ENCODE measurements at places on chromosomes 3 and 15.

- no peak for DNase-seq
Measured at GRCh38 chr3:4067893-4068292, 235.3 kb upstream of the SETMAR start.

GRCh38 chr3:141901914-141902313, 25.5 kb downstream of the ATP1B3 start:
- DNase-seq = no peak

- DNase-seq = no peak
Measured at GRCh38 chr15:67406257-67406861, 114.6 kb upstream of the C15orf61 start.

DNA sequence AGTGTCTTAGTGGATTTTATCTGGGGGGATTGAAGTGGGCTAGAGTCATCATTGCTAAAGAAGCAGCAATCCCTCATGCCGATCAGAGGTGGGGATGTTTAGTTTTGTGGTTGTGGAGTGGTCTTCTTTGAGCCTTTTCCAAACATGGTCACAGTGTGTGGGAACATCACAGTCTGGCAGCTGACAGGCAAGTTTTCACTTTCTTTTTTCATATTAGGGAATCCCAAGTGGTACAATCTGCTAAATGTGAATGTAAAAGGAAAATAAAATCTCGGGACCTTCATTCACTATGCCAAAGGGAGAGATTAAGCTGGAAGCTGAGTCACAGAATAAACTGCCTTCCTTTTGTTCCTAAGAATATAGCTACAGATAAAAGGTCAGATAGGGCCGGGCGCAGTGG, 10.4 kb upstream of the CX3CR1 start:
- DNase-seq = no peak

- DNase-seq = no peak
Measured at GRCh38 chr3:172280406-172281051, 167.7 kb downstream of the GHSR start.

- DNase-seq = no peak
Measured at GRCh38 chr15:90038632-90039095, 37.5 kb downstream of the ZNF710 start.

DNA sequence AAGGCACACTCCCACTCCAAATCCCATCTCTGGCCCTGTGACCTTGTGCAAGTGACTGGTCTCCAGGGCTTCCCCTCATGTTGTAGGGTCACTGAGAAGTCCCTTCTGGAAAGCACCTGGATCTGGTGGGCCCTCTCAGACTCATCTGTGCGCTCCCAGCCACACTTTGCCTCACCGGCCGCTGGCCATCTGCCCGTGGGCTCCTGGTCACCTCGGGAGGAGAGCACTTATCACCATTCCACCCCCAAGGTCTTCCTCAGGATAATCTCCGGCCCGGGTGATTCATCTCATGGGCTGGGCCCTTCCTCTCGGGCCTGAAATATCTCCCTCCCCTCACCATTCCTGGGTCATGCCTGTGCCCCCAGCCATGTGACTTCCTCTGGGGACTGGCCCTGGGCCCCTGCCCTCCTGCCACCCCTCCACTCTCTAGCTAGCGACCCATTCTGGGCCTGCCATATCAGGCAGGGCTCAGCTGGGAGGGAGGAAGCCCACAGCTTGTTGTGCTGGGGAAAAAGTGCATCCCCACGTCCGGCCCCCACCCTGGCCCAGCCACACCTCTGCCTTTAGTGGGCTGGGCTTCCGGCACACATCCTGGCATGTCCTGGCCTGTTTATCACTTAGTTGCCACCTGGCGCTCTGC, 10.6 kb upstream of the WNT7A start:
- no peak for DNase-seq

- DNase-seq = no peak
Measured at GRCh38 chr3:8113626-8114025, 388.0 kb upstream of the LMCD1 start.

GRCh38 chr15:90813796-90814190, 54.6 kb upstream of the FURIN start:
- no peak for DNase-seq

GRCh38 chr3:64158334-64158733, 66.9 kb downstream of the PRICKLE2 start:
- DNase-seq = no peak

- no peak for DNase-seq
Measured at GRCh38 chr3:3665546-3665945, 133.7 kb upstream of the LRRN1 start.

DNA sequence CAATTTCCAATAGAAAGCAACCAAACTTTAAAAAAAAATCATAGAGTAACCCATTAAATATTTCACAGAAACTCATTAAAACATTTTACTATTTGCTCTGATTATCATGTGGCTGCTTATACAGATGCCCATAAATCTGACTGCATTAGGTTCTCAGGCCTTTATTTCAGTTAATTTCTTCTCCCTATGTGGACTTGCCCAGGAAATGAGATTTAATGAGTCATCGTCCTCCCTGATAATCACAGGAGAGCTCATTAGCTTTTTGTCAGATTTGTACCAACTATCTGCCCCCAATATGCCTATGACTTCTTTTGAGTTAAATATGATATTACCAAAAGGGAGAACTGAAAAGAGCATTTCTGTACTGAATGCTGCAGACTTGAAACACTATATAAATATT, 168.0 kb downstream of the FOXB1 start:
- no peak for DNase-seq

DNA sequence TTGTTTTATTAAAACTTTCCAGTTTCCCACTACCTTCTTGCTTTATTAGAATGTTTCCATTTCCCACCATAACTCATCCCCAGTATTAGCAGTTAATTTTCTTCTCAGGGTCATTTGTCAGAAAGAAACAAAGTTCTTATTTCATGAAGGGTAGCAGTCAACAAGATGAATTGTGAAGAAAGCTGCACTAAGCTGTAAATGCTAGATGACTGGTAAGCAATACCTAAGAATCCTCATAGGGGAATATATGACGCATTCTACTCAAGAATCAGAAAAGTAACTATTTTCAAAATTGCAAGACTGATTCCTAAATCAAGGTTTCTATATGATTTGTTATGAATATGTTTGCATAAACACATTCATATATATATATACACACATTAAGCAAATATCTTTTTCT, 48.8 kb upstream of the WDR5B start:
- no peak for DNase-seq

DNA sequence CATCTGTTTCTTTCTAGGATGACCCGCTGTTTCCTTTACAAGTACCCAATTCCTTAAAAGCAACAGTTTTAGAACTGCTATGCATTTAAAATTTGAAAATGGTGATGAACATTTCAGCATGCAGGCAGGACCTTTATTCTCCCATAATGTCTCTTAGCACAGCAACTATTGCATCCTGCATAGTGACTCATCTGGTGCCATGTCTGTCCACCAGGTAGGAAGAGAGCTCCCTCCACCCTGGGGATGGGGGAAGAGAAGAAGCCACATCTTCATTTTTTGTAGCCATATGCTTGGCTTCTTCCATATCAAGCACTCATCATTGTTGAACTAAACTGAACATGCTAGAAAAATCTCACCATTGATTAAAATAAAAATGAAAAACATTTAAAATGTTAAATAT, 9.9 kb downstream of the GPR15 start:
- no peak for DNase-seq

GRCh38 chr3:136671921-136672320, 80.3 kb downstream of the STAG1 start:
- no peak for DNase-seq

DNA sequence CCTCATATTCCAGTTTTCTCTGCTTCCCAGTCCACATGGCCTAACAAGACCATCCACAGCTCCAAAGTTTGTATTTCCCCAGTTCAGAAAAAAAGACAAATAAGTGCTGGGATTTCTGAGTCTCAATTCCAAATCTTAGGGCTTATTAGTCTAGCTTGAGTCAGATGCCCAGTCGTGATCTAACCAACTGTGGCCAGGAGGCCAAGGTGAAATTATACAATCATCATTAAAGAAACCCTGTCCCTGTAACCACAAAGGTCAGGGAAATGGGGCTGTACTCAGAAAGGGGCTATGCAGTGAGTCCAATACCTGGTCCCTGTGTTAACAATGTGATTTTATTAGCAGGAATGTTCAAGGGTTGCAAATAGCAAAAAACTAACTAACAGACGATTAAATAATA, 40.5 kb upstream of the MITF start:
- DNase-seq = no peak

DNA sequence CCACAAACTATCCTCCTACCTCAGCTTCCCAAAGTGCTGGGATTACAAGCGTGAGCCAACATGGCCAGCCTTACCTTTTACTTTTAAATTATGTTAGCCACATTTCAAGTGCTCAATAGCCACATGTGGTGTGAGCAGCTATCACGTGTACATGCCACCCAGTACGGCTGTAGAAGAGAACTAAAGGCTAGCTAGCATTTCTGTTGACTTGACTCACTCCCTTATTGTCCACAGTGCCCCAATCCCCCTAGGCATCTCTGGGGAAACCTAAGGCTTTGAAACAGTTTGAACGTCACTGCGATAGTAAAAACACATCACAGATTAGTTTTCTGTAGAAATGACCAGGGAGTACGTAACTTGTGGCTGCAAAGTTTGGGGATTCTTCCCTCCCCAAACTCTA, 12.0 kb downstream of the C15orf40 start:
- no peak for DNase-seq

DNA sequence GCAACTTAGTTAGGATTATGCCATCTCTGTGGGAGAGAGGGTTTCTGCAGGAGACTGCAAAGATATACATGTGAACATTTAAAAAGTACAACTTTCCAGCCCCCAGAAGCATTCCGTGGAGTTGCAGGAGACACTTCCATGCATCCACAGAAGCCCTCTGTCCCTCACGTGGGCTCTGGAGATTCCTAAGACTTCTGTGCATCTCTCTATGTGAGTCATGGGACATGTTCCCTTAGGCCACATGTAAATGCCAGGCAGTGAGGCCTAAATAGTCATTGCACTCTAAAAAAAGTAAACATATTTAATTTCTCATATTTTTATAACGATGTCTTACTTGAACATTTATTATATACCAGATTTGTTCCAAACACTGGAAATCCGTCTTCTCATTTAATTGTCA, 126.5 kb upstream of the ROPN1 start:
- DNase-seq = no peak

- no peak for DNase-seq
Measured at GRCh38 chr3:55174747-55175146, 246.9 kb upstream of the LRTM1 start.

- no peak for DNase-seq
Measured at GRCh38 chr15:88792342-88793282, 10.6 kb upstream of the ACAN start.

DNA sequence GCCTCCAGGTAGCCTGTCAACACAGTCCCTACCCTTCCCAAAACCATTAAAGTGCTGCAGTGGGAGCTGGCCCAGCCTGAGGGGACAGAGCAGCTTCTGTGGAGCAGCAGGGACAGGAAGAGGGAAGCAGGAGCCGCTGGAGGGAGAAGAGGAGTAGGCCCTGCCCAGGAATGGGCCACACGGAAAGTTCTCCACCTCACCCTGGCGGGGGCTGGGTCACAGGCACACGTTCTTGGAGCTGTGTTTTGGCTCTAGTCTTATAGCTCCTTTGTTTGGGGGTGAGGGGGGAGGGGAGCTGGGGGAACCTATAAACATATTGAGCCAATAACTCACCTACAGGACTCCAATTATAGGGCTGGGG, 508.6 kb downstream of the SHQ1 start:
- no peak for DNase-seq

- peak; percentile 1 for DNase-seq
Measured at GRCh38 chr3:171614318-171614921, 154.2 kb upstream of the TNIK start.

GRCh38 chr15:65094294-65094995, 17.9 kb downstream of the KBTBD13 start:
- no peak for DNase-seq

DNA sequence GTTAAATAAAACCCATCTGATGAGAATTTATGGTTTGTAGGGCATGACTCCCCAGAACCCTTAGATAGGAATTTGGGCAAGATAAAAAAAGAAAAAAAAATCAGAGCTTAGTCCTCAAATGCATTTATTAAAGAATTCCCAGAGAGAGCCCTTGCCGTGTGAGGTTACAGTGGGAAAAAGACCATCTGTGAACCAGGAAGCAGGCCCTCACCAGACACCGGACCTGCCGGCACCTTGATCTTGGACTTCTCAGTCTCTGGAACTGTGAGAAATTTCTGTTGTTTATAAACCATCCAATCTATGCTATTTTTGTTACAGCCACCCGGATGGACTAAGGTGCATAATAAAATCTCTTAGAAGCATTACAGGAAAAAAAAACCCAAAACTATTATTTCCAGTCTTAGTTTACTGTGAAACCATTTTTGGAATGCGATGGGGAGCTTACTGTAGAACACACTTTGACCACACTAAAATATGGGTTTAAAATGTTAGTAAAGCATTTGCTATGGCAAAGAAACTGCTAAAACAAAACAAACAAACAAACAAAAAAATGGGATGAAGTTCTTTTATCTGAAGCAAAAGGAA, 72.2 kb downstream of the LEKR1 start:
- no peak for DNase-seq

DNA sequence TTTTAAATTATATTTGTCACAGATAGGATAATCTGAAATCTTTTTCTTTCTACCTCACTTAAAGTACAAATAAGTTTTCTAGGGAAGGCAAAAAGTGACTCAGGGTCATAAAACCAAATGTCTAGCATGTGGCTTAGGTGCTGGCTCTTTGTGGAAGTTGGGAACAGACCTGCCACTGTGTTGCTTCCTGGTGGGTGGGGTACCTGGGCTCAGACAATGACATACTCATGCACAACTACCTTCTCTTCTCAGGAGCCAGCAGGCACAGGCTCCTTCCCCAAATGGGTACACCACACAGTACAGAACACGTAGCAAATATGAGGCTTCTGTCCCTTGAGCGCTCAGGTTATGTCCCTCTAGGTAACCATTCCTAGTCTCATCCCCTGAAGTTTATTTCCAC, 40.1 kb upstream of the MUC13 start:
- no peak for DNase-seq

DNA sequence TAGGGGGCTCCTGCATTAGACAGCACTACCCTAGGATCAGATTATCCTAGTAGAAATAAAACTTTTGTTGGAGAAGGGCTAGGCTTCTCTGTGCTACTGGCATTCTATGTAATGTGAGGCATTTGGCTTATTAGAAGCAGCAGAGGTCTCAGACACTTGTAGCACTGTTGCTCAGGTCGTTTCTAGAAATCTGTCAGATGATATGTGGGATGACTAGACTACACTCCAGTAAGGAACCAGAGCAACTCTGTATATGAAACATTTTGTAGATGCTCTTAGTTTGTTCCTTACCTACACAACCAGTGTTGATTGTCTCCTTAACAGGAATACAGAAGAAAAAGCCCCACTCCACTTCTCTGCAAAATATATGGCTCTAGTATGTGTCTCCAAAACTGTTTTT, 21.9 kb upstream of the FBXL22 start:
- DNase-seq = no peak

- DNase-seq = no peak
Measured at GRCh38 chr15:39188314-39188713, 392.6 kb upstream of the THBS1 start.

- DNase-seq = no peak
Measured at GRCh38 chr15:65408324-65409035, 14.3 kb downstream of the IGDCC4 start.

- DNase-seq = no peak
Measured at GRCh38 chr15:62462721-62463120, 297.6 kb upstream of the C2CD4B start.
